Activated CD8-positive, alpha-beta memory T cell treated with anti-CD3 and anti-CD28 coated beads for 1 hour (primary cell): ENCODE measurements at places on chromosomes 6 and 20.

- no peak for DNase-seq
These were observed 5.6 kb upstream of the RPS21 start for GRCh38 chr20:62381202-62381797.

- no peak for DNase-seq
These were observed 633.9 kb upstream of the CHD6 start for GRCh38 chr20:42252116-42252515.

DNA sequence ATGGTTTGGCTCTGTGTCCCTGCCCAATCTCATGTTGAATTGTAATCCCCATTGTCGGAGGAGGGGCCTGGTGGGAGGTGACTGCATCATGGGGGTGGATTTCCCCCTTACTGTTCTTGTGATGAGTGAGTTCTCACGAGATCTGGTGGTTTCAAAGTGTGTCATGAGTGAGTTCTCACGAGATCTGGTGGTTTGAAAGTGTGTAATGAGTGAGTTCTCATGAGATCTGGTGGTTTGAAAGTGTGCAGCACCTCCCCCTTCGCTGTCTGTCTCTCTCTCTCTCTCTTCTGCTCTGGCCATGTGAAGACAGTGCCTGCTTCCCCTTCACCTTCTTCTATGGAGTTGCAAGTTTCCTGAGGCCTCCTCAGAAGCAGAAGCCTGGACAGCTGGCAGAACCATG lies 87.6 kb downstream of the MYLK4 start:
- no peak for DNase-seq

GRCh38 chr20:51396365-51396909 lies 146.1 kb downstream of the NFATC2 start:
- no peak for DNase-seq

DNA sequence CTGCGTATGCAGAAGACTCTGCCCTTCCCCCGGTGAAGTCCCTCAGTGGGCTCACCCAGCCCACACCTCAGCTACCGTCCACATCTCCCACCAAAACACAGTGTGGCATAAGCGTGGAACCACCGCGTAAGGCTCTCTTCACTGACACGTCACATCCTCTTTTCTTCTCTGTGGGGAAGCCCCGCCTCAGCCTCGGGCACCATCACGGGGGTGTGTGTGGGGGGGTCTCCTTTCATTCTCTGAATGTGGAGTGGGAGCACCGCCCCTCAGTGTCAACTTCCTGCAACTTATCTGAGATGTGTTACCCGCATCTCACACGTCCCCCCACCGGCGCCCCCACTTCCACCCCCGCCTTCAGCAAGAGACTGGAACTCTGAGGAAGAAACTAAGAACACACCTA lies 388.4 kb upstream of the JARID2 start:
- peak; percentile 55 for DNase-seq

- DNase-seq = no peak
These were observed 505.8 kb upstream of the MARCKS start for GRCh38 chr6:113351173-113351834.

DNA sequence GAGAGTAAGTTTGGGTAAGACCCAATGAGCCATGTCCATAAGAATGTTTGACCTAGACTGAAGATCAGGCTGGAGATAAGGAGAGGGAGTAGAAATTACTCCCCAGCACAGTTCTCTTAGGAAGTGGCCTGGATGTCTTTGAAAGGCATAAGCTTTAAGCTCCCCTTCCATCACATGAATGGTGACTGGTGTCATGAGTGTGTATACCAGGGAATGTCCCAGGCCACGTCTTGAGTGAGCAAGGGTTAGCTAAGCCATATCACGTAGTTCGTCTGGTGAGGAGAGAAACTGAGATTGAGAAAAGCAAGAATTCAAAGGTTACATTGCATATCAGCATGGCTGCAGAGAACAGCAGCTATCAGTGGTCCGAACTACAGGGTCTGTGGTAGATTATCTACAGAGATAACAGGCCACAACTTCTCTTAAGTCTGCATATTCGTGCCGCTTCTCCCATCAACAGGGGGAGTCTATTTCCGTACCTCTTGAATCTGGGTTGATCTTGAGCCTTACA lies 60.1 kb upstream of the BMP2 start:
- DNase-seq = no peak

DNA sequence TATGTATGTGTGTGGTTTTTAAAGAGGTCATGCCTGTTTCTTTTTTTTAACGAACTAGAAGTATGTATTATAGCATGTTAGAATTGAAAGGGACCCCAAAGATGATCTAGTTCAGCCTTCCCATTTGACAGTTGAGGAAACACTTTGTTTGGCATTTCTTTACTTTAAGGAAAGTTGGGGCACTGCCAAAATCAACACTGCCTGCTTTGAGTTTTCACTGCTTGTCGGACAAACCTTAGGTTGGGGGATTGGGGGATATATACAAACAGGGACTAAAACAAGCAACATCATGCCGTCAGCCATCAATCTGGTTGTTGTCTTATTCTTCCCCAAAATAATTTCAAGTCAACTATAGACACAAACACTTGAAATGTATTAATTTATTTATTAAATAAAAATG lies 14.1 kb upstream of the CALHM6 start:
- no peak for DNase-seq

DNA sequence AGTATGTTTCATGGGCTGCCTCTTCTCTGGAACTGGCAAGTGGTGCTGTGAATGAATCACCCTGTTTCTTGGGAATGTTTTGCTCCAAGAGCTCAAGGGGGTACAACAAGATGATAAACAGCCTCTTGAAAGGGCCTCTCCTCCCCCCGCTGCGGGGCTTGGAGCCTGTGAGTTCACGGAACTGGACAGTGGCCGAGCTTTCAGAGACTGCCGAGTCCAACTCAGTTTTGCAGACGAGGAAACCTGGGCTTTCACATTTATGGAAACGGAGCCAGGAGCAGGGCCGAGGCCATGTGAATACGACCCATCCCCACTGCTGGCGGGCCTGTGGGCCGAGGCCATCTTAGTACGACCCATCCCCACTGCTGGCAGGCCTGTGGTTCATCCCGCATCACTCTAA lies 18.2 kb upstream of the SRC start:
- no peak for DNase-seq

- no peak for DNase-seq
These were observed 251.1 kb downstream of the PHACTR1 start for GRCh38 chr6:12967686-12968085.

DNA sequence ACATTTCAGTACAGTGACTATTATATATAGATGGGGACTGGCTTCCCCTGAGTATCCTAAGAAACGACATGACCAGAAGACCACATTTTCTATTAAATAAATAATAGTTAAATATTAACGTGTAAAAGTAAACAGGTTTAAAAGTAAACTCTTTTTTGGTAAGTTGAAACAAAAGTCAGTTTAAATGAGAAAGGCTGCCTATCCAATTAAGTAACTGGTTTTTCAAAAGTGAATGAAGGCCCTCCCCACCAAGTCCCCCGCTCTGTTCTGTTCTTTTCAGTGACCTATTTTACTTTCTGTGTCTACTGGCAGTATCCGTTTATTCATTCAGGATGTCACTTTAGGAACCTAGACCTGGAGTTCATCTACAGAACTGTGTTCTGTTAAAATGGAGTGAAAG lies 32.0 kb downstream of the QKI start:
- DNase-seq = no peak

DNA sequence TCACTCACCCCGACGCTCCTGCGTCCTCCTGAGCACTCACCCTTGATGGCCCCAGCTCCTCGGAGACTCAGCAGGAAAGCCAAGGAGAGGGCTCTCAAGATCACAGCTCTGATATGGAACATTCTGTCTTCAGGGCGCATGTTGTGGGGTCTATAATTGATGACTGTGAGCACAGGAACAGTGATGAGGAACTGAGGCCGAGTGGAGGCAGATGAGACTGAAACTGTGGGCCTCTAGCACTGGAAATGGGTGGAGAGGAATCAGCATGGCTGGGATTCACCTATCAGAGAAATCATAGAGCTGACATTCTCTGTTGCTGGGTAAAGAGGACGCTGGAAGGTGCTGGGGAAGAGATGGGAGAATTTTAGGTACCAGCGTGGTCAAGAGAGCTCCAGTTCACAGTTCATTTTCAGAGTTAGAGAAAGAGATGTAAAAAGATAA lies at the start of gene HLA-DPA1:
TSS of gene HLA-DPA1 (minus strand) at position 219 of the 441 bp plus-strand sequence.
- DNase-seq = no peak

- DNase-seq = no peak
These were observed 42.8 kb upstream of the TASP1 start for GRCh38 chr20:13681248-13682125.

DNA sequence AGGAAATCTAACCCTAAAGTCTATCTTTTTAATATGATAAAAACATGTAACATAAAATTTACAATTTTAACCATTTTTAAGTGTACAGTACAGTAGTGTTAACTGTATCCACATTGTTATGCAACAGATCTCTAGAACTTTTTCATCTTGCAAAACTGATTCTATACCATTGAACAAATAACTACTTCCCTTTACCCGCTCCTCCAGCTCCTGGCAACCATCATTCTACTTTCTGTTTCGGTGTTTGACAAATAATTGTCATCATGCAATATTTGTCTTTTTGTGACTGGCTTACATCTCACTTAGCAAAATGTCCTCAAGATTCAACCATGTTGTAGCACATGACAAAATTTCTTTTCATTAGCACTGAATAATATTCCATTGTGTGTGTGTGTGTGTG lies 203.2 kb downstream of the SIM1 start:
- DNase-seq = no peak

DNA sequence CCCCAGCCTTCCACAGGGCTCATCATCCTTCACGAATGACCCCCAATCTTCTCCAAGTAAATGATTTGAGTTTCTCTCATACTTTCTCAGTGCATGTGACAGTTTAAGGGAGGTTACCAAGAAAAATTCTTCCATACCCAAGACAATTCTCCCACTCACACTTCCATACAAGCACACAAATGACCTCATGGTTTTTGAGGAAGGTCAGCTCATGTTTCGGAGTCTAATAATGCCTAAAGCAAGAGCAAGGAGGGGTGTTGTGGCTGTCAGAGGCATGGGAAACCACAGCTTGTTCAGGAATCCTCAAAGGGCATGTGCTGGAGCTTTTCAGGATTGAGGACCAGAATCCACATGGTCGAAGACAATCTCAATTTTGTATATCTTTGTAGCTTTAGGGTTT lies 279.0 kb downstream of the MAFB start:
- DNase-seq = no peak

DNA sequence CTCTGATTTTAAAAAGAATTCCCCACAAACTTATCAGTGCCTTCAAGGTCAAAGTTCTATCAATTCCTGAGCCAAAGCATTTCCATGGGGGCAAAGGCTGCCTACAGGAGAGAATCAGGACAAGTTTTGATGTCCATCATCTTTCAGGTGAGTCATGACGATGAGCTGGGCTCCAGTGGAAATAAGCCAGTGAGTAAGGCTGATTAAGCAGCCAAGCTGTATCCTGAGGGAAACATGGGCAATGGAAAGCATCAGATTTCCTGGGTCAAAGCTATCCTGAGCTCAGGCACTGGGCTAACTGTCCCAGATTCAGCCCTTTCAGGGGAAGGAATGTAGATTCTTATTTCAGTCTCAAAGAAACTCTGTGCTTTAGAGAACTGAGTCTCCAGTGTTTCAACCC lies 377.4 kb downstream of the CD109 start:
- no peak for DNase-seq

DNA sequence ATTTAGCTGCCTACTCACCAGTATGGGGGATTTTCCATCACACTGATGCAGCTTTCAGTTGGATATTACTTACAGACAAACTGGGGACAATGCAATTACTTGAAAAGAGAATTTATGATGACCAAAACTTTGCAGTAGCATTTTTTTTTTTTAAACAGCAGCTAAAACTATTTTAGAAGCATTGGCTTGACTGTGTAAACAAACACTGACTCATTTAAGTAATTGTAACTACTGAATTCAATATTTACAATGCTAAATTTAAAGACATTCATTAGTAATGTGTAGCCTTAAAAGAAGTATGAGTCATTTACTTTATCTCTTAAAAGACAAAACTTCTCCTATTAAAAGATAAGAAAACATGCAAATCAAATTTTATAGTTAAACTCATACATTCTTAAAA lies 295.9 kb upstream of the FERMT1 start:
- DNase-seq = no peak

- DNase-seq = no peak
These were observed 112.7 kb downstream of the ISM1 start for GRCh38 chr20:13333793-13334192.

- no peak for DNase-seq
These were observed 45.2 kb downstream of the KIF16B start for GRCh38 chr20:16528078-16528477.

GRCh38 chr6:107784669-107785068 lies 39.4 kb downstream of the SCML4 start:
- DNase-seq = no peak

DNA sequence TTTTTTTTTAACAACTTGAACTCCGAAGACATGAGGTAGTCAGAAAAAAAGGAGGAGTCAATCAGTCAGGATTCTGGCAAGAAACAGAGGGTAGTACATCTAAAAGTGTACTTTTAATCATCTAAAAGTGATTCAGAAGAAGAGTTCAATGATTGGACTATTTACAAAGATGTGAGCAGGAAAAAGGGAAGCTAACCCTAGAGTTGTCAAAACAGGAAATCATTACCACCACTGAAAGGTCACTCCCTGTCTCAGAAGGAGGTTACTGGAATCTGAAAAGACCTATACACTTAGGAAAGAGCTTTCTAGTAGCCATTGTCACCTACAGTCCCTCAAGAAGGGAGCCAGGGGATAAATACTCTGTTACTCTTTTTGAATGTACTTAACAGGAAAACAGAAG lies 16.7 kb upstream of the LMBRD1 start:
- DNase-seq = no peak

GRCh38 chr6:119259027-119259426 lies 90.5 kb downstream of the MAN1A1 start:
- no peak for DNase-seq

DNA sequence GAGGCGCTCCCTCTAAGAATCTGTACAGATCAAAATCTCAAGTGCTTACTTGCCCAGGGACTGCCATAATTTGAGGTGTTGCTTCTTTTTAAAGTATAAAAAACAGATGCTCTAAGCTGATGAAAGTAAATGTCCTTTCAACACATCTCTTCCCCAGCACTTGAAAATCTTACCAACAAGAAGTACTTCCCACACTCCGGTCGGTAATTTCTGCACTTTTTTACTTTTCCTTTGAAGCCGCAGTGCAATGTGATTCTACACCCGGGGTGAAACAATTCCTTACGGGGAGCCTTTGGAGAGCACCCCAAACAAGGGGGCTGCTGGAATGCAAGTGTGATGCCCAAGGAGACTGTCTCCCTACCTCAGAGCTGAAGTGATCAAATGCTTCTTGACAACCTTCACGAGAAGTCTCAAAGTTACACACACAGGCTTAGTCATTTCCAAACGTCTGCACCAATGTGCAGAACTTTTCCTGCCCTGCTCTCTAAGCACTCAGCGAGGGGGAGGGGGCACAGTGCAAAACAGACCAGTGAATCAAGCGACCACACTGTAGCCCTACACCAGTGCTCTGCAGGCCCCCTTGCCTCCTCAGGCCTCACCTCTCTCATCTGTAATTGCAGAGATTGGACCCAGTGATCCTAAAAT lies 56.7 kb downstream of the ATXN1 start:
- no peak for DNase-seq
